ENCODE measurements at places on chromosomes 4 and X. TPM values are rescaled to one million over a fixed set of nuclear protein-coding genes. Genes with fewer than 3 reads are reported as not detected.

Gene TRIM2
- total RNA-seq, result 131 TPM

Gene TMEM144
- 26.8 TPM for total RNA-seq

Gene CLDN34
- total RNA-seq, result not detected

Gene AKAP14
- not detected for total RNA-seq

Gene TMPRSS11A
- not detected for total RNA-seq

Gene MAGEB6B
- total RNA-seq, result not detected

Gene CXCL13
- total RNA-seq, result not detected

Gene CENPVL2
- not detected for total RNA-seq

Gene GABRE
- total RNA-seq, result not detected

Gene TMEM35A
- total RNA-seq, result not detected

Gene HTN3
- 49.0 TPM for total RNA-seq
